Subcutaneous preadipocyte (primary cell): ENCODE measurements at places on chromosomes 12 and 14. TPM values are rescaled to one million over a fixed set of nuclear protein-coding genes. Genes with fewer than 3 reads are reported as not detected.

HSPB8 gene
- total RNA-seq, result 4.0 and 4.3 TPM in 2 replicates

DCAF11 gene
- total RNA-seq, result 44.5 and 46.1 TPM in 2 replicates

VRTN gene
- total RNA-seq, result not detected in 2 replicates

WNT1 gene
- total RNA-seq, result not detected in 2 replicates

IFI27 gene
- 17.2 and 29.0 TPM in 2 replicates for total RNA-seq

GLT8D2 gene
- total RNA-seq, result 12.7 and 13.2 TPM in 2 replicates

TMEM253 gene
- total RNA-seq, result under 0.01 TPM in 1 of 2 replicates, not detected in the other

LMNTD1 gene
- total RNA-seq, result 1.4 TPM in 1 of 2 replicates, not detected in the other

IL22 gene
- not detected in 2 replicates for total RNA-seq

ACSS3 gene
- total RNA-seq, result 4.9 and 9.2 TPM in 2 replicates

NGB gene
- total RNA-seq, result not detected in 2 replicates

CD163L1 gene
- under 0.01 and 0.73 TPM in 2 replicates for total RNA-seq

AQP6 gene
- not detected in 2 replicates for total RNA-seq

CCDC184 gene
- total RNA-seq, result 0.37 and 0.39 TPM in 2 replicates

MLF2 gene
- total RNA-seq, result 133 and 141 TPM in 2 replicates

HOXC12 gene
- not detected in 2 replicates for total RNA-seq

ZDHHC22 gene
- not detected in 2 replicates for total RNA-seq

SRGAP1 gene
- total RNA-seq, result 32.3 and 45.5 TPM in 2 replicates

EVL gene
- 27.2 and 32.5 TPM in 2 replicates for total RNA-seq

FANCM gene
- 9.2 and 10.8 TPM in 2 replicates for total RNA-seq

PPM1H gene
- total RNA-seq, result under 0.01 and 0.59 TPM in 2 replicates

LBHD2 gene
- not detected in 2 replicates for total RNA-seq

FAM90A1 gene
- 0.20 TPM in 1 of 2 replicates, not detected in the other for total RNA-seq

BIN2 gene
- total RNA-seq, result not detected in 2 replicates
